ENCODE measurements at places on chromosomes 12 and 14.

DNA sequence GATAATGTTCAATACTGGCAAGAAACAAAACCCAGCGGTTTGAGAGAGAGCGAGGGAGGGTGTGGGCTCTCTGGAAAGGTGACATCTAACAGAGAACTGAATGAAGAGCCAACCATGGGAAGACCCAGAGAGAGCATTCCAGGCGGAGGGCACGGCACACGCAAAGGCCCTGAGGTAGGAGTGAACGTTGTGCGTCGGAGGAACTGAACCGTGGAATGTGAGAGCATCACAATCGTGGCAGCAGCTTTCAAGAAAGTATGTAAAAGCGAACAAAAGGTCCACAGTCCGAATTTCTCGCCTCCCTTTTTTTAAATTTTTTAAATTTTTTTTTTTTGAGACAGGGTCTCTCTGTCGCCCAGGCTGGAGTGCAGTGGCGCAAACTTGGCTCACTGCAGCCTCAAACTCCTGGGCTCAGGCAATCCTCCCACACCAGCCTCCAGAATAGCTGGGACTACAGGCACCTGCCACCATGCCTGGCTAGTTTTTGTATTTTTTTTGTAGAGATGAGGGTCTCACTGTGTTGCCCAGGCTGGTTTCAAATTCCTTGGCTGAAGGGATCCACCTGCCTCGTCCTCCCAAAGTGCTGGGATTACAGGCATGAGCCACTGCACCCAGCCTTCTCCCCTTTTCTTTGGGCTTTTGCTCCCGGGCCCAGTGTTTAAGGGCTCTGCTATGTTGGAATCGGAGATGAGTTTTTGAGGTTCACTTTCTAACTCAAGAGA lies 15.3 kb upstream of the SCARB1 start:
- peaks cover 20% of the 10 kb centered on the region for H3K4me1 ChIP-seq
- no peak overlapping the region for H3K4me3 ChIP-seq
- no peak overlapping the region for H3K27ac ChIP-seq
- no peak for DNase-seq

- H3K36me3 ChIP-seq = peaks cover 33% of the 10 kb centered on the region
- H3K4me3 ChIP-seq = no peak overlapping the region
- H3K27me3 ChIP-seq = no peaks in the 10 kb centered on the region
Observed at GRCh38 chr14:74670726-74671411, 42.0 kb downstream of the AREL1 start.

DNA sequence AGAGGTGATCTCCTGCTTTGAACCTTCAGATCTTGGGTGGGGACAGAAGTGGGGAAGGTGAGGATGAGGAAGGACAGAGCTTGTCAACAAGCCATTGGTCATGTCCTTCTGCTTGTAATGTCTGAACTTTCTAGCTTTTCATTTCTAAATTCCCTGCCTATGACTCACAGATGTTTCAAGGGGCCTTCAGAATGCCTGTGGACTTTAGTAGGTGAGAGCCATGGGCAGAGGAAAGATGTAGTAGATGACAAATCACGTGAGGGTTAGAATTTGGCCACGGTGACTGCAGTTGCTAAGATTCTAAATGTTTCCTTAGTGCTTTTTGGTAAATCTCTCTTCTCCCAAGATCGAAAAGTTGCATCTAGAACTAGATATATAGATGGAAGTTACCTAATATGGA lies 18.7 kb upstream of the CREBL2 start:
- no peak overlapping the region for H3K27ac ChIP-seq
- H3K27me3 ChIP-seq = no peaks in the 10 kb centered on the region
- no peak for DNase-seq
- no peaks in the 10 kb centered on the region for H3K36me3 ChIP-seq
- no peaks in the 10 kb centered on the region for H3K4me1 ChIP-seq

- H3K4me1 ChIP-seq = peaks cover 25% of the 10 kb centered on the region
- H3K27me3 ChIP-seq = no peaks in the 10 kb centered on the region
- peaks cover 6% of the 10 kb centered on the region for H3K36me3 ChIP-seq
- DNase-seq = peak; percentile 85
- no peak overlapping the region for H3K4me3 ChIP-seq
Observed at GRCh38 chr14:101824339-101824727, 62.8 kb downstream of the PPP2R5C start.

DNA sequence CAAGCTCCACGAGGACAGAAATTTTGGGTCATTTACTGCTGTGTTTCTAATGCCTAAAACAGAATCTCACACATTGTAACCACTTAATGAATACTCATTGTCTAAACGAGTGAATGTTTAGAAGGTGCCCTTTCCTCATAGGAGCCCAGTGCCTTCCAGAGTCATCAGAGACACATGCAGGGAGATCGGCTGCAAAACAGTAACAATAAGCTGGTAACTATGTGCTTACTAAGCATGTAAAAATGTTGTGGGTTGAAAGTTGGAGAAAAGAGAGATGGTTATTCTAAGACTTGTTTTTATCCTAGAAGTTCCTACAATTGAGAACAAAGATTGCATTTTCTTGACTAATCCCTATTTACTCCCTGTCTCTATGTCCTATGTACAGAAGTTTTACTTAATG lies 7.4 kb downstream of the TESPA1 start:
- H3K27ac ChIP-seq = peak overlapping the region; percentile 73
- DNase-seq = no peak
- peaks cover 40% of the 10 kb centered on the region for H3K4me1 ChIP-seq
- H3K36me3 ChIP-seq = peaks cover 3% of the 10 kb centered on the region
- no peaks in the 10 kb centered on the region for H3K27me3 ChIP-seq

- H3K27ac ChIP-seq = no peak overlapping the region
- H3K36me3 ChIP-seq = peaks cover 3% of the 10 kb centered on the region
- H3K4me1 ChIP-seq = peaks cover 8% of the 10 kb centered on the region
- DNase-seq = no peak
Observed at GRCh38 chr12:109579639-109580038, 6.0 kb downstream of the MVK start.

DNA sequence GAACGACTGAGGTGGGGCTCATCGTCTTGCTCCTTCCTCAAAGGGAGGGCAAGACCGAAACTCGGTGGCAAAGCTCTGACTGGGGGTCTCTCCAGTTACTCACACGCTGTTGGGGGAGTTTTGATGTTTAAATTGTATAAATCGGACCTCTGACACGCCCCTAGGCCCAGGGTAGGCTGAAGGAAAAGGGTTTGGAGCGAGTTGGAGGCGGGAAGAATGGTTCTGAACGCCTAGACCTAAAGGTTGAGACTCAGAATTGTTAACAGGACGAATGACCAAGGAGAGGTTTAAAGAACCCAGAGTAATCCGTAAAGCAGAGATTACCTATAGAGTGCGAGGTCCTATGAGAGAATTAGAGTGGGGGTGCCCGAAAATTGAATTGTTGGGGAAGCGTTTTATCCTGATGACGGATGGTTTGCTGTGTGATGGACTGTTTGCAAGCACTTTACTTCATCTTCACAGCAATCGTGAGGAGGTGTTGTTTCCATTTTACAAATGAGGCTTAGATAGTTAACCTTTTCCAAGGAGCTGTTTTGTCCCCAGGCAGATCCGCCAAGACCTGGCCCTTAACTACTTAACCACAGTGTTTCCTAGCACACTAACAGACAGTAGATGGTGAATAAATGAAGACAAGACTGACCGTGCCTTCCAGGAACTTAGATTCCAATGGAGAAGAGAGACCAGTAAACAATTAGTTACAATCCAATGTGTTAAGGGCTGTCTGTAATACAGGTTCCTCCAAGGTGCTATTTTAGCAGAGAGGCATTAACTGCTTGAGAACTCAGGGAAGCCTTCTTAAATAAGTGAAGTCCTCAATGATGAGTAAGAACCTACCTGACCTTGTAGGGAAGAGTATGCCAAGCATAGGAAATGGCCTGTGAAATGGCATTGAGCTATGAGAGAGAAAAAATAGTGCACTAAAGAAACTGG lies 929 bp upstream of the UBE2N start:
- peak overlapping the region; percentile 90 for H3K27ac ChIP-seq
- H3K4me3 ChIP-seq = peak overlapping the region; percentile 87
- H3K27me3 ChIP-seq = no peaks in the 10 kb centered on the region
- peaks cover 37% of the 10 kb centered on the region for H3K4me1 ChIP-seq
- DNase-seq = peak; percentile 23
- no peaks in the 10 kb centered on the region for H3K36me3 ChIP-seq

DNA sequence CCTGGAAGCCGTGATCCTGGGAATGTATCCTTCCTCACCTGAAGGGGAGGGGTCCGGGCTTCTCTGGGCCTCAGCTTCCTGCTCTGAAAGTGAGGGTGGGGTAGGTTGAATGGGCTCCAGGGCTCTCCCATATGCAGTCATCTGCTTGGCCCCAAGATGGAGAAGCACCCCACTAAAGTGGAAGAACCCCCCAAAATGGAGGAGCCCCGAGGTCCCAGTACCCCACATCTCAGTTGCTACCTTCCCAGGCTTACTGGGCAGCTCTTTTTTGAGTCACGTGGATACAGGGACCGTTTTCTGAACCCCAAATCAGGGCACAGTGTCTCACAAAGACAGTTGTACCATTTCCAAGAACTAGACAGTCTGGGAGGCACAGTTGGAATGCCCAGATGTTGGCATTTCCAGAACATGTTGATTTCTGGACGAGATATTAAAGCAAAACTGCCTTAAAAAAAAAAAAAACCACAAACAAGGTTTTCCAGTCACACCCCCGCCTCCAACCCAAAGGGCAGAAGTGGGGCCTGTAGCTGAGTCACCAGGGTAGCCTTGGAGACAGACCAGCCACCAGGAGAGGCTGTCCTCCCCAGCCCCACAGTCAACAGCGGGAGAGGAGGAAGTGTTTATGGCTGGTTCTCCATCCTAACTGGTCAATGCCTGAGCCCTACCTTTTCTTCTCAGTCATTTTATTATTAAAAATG lies 12.1 kb downstream of the VASH1 start:
- DNase-seq = peak; percentile 76
- H3K4me1 ChIP-seq = peaks cover 64% of the 10 kb centered on the region
- H3K4me3 ChIP-seq = peak overlapping the region; percentile 43

GRCh38 chr14:69647213-69647612 lies 35.8 kb downstream of the SUSD6 start:
- H3K27me3 ChIP-seq = no peaks in the 10 kb centered on the region
- peaks cover 4% of the 10 kb centered on the region for H3K36me3 ChIP-seq
- no peak overlapping the region for H3K4me3 ChIP-seq
- no peak for DNase-seq
- H3K27ac ChIP-seq = no peak overlapping the region
- H3K4me1 ChIP-seq = peaks cover 44% of the 10 kb centered on the region

- H3K27ac ChIP-seq = no peak overlapping the region
- no peaks in the 10 kb centered on the region for H3K36me3 ChIP-seq
- no peak for DNase-seq
- H3K4me1 ChIP-seq = peaks cover 18% of the 10 kb centered on the region
- no peak overlapping the region for H3K4me3 ChIP-seq
Observed at GRCh38 chr12:103829092-103829491, 11.9 kb downstream of the NT5DC3 start.

GRCh38 chr12:108765289-108765764 lies 34.0 kb upstream of the CORO1C start:
- H3K27me3 ChIP-seq = no peaks in the 10 kb centered on the region
- no peak overlapping the region for H3K27ac ChIP-seq
- no peaks in the 10 kb centered on the region for H3K36me3 ChIP-seq

GRCh38 chr14:52422650-52423356 lies 108.7 kb downstream of the PTGER2 start:
- no peaks in the 10 kb centered on the region for H3K36me3 ChIP-seq
- H3K27ac ChIP-seq = no peak overlapping the region
- DNase-seq = peak; percentile 41
- no peak overlapping the region for H3K4me3 ChIP-seq
- H3K27me3 ChIP-seq = no peaks in the 10 kb centered on the region
- no peaks in the 10 kb centered on the region for H3K4me1 ChIP-seq

DNA sequence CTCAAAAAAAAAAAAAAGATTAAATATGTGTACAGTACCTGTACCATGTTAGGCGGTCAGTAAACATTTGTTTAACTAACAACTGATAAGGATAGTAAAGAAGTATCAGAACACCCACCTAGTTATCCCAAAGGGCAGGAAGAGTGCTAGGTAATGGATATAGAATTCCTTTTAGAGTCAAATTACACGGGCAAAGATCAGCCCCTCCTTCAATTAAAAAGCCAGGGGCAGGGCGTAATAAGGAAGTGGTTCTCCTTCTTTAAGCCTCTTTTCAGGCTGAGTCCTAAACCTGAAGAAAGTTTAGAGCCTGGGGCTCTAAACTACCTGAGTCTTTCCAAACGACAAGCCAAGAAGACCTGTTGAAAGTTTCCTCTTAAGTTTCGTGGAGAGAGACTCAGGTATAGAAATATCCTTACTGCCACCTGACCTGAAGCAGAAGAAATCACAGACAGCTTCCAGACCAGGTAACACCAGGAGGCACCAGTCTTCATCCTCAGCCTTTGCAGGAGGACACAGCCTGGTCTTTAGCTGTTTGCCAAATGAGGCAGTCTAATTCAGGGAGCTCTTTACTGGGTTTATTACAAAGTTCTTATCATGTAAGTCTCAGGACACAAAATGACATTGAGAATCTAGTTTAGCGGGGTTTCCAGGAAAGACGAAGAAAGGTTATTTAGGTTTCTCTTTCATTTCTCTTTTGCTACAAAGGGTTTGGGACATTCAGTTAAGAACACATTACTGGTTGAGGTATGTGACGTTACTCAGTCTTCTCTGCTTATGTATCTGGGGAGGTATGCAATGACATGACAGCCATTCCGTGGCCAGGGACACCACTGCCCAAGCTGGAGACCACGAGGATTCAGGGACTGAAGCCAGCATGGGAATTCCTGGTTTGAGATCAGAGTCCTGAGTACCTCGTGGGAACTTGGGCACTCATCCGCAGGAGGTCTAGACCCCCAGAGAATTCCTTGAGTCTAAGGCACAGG lies at the start of gene BCL2L14:
TSS of gene BCL2L14 (plus strand) at position 266 of the 983 bp plus-strand sequence. CDS start 8,367 bp downstream, outside the sequence.
- no peaks in the 10 kb centered on the region for H3K36me3 ChIP-seq
- H3K4me1 ChIP-seq = peaks cover 7% of the 10 kb centered on the region
- H3K27me3 ChIP-seq = no peaks in the 10 kb centered on the region

GRCh38 chr14:52354242-52354641 lies 40.1 kb downstream of the PTGER2 start:
- no peak overlapping the region for H3K4me3 ChIP-seq
- DNase-seq = no peak
- no peak overlapping the region for H3K27ac ChIP-seq
- no peaks in the 10 kb centered on the region for H3K36me3 ChIP-seq
- peaks cover 65% of the 10 kb centered on the region for H3K27me3 ChIP-seq

DNA sequence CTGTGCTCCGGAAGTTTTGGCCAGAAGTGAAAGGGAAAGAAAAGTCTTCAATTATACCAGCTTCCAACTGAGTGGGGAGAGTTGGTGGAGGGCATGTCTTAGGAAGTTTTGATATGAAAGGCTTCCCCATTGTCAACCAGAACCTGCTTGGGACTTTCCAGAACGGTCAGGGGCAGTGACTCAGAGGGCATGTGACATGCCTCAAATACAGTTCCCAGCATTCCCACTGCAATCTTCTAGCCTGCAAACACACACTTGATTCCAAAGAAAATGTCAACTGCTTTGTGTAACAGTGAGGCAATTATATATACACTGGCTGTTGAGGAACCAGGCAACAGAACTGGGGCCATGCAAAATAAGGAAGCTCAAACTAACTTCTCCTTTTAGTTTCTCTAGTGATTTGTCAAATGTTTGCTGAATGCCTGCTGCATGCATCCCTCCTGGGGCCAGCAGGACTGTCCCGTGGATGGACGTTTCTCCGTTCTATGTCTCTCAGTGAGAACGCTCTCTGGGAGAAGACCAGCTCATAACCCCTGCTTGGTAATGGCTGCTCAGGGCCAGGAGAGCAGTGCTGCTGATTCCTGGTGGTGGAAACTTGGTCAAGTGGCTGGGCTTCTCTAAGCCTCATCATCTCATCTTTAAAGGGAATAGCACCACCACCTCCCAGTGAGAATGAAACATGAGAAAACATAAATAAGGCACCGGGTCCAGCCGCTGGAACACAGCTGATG lies 18.3 kb downstream of the SLC25A47 start:
- no peak overlapping the region for H3K4me3 ChIP-seq
- peaks cover 5% of the 10 kb centered on the region for H3K4me1 ChIP-seq
- H3K27ac ChIP-seq = peak overlapping the region; percentile 77
- peak; percentile 87 for DNase-seq
- no peaks in the 10 kb centered on the region for H3K27me3 ChIP-seq
- peaks cover 23% of the 10 kb centered on the region for H3K36me3 ChIP-seq
